ENCODE measurements at places on chromosomes 5 and 9.

GRCh38 chr5:125756456-125756855 is 666.8 kb upstream of the GRAMD2B start:
- DNase-seq, result no peak

GRCh38 chr9:69980041-69980440 is 63.6 kb upstream of the MAMDC2 start:
- DNase-seq, result no peak

- no peak for DNase-seq
Observed at GRCh38 chr5:123882965-123883345, 371.0 kb downstream of the CSNK1G3 start.

DNA sequence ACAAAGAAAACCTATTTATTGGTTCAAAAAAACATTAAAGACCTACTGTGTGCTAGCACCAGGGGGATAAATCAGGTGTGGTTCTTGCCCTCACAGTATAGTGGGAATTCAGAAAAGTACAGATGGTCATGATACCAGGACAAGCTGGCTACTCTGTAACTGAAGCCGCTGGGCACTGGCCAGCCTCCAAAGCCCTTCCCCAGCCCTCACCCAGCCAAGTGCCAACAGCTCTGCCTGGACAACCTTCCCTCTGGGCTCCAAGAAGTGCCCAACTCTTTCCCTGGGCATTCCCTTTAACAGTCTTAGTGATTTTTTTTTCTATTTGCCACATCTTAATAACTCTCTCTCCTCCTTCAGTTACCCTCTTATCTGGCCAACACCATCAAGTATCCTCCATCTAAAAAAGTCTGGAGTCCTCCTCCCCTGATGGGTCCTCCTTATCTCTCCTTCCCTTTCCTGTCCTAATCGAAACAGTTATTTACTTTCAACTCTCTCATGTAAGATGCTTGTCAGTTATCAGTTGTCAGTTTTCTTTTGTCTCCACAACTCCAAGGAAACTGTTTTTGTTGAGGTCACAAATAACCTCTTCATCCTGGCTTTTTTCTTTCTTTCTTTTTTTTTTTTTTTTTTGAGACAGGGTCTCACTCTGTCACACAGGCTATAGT is 13.3 kb upstream of the SEPTIN8 start:
- no peak for DNase-seq

DNA sequence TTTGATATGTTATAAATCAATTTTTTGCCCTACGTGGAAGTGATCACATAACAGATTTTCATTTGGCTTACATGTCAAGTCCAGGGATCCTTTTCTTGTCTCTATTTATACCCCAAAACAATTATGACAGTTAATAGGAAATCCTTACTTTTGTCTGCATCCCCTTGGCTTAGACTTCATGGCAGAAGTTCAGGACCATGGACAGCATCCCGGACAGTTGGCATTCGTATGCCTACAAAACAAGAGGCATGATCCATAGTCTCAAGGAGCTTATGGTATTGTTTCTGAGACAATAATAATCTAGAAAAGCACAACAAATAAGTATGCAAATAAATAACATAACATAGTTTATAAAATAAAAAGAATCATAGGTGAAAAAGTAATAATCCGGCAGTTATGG is 214.3 kb upstream of the GRIA1 start:
- DNase-seq, result no peak

DNA sequence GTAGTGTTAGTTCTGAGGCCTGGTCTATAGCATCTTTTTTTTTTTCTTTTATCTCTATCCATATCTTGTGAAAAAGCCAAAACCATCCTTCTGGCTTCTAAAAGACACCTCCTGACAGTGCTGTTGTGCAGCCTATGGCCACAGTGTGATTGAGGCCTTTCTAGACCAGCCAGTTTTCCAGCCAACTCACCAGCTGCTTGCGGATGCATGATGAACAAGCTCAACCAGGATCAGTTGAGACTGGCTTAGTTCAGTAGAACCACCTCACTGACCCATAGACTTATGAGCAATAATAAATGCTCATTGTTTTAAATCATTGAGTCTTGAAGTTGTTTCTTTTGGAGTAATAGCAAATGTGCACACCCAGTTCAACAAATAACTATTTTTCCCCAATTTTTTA is 296.9 kb downstream of the FAM170A start:
- no peak for DNase-seq

DNA sequence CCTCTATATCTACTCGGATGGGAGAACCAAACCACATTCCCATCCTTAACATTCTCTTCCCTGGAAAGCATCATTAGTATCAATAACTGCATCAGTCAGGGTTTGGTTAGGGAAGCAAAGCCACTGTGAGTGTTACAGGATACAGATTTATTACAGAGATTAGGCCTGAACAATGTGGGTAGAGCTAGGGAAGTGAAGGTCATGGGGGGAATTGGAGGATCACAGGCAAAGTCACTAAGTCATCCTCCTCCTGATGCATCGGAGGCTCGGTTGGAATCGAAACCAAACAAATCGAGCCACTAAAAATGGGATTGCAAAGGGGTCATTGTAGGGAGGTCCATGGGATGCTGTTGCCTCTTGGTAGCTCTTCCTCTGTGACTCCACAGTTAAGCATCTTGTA is 61.8 kb upstream of the ZBTB43 start:
- DNase-seq, result no peak

- peak; percentile 67 for DNase-seq
Observed at GRCh38 chr5:61625681-61626621, 293.9 kb downstream of the ZSWIM6 start.

DNA sequence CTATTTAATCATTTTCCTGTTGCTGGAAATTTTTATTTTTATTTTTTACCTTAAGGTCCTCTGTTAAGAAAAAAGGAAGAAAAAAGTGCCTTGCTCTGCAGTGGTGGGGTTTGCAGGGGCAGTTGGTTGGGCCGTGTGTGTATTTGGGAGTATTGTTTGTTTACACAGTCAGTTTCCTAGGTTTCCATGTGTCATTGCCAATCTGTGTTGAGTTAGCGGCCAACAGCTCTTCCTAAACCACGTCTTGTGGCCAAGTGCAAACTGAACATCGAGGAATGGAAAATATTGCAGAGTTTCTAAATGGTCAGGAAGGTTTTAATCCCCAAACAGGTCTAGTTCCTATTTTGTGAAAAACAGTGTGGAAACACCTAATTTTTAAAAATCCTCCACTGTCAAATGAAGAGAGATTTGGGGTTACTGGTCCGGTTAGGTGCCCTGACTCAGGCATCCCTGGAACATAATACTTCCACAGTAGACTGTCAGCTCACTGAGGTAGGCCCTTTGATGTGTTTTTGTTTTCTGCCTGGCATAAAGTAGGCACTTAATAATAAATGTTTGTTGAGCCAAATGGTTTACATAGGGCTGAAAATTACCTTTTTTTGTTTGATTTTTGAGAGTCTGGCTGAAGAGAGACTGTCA is 37.0 kb downstream of the MAMDC2 start:
- DNase-seq, result peak; percentile 68

- DNase-seq, result no peak
Observed at GRCh38 chr5:64606926-64607325, 83.4 kb upstream of the SHISAL2B start.

- DNase-seq, result no peak
Observed at GRCh38 chr5:33046091-33046490, 335.0 kb downstream of the NPR3 start.

GRCh38 chr9:129148463-129149204 is 29.4 kb downstream of the IER5L start:
- no peak for DNase-seq

DNA sequence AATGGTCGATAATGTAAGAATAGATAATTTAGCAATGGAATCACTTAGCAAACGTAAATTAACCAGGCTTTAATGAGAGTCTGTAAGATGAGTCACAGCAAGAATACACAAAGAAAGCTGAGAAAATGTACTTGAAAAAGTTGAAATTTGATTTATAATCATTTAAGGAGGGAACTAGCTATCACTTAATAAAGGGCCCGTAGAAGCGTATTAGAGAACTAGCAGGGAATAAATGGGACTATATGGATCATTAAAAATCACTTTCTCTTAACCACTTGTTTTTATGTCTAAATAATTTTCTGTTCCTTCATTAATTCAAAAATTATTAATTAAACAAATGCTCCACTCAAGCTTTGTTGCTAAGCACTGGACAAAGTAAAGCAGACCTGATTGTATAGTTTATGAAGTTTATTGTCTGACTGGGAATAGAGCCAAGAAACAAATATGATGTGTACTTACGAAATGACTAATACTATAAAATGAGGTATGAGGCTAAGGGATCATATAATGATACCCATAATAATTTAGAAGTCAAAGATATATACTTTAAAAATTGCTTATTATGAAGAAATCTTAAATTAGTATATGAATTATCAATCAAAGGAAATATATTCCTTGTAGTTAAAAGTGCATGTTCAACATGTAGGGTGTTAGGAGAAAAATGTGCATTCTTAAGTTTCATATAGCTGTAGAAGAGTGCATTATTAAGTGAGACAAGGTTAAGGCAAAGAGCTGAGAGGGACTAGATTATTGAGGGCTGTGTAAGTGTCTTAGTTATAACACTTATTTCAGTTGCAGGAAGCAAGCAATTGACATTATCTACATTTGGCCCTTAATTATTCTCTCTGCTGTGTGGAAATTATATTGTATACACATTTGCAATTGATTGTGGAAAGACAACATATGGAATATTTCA is 196.8 kb downstream of the PRDM9 start:
- DNase-seq, result no peak

DNA sequence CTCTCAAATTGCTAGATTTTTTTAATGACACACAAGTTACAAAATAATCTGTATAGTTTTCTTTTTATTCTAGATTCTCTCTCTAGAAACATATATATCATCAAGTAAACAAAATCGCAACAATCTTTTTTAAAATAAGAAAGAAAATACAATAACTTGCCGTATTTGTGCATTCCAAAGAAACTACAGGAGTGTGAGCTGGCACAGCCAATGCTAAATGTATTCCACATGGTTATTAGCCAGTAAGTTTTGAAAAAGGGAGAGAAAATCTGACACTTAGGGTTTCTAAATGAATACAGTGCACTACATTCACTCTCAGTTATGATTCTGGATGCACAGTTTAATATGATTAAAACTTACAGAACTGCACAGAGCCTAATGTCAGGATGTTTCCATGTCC is 117.9 kb downstream of the BNC2 start:
- DNase-seq, result no peak

DNA sequence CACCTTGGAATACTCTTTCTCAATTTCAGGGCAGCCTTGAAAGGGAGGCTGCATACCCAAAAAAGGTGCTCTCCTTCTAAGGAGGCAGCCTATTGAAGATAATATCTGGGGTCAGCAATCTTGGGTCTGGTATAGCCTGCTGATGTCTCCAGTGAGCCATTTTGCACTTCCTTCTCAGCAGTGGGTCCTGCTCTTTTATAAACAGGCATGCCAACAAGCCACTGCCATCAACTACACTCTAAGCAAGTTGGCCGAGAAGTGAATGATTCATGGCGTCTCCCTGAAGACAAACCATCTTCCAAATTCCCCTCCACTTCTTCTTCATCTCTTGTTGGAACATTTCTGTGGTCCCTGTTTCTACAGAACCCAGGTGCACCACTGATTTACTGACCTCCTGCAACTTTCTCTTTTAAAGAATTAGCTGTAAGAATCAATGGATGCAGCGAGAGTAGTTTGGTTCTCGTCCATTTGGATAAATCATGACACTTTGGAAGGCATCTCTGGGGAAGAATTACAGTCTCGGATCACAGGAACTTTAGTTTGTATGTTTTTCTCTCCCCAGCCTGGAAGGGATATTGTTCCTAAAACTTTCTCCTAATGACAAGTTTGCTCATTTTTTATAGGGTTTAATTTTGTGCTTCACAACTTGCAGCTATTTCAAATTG is 108.3 kb downstream of the INSYN2B start:
- no peak for DNase-seq

GRCh38 chr9:4152876-4153275 is 147.0 kb downstream of the GLIS3 start:
- no peak for DNase-seq

GRCh38 chr5:85741972-85742371 is 875.8 kb upstream of the COX7C start:
- DNase-seq, result no peak

- DNase-seq, result no peak
Observed at GRCh38 chr9:83418283-83418682, 119.9 kb downstream of the FRMD3 start.

- no peak for DNase-seq
Observed at GRCh38 chr5:38369692-38370091, 111.3 kb downstream of the EGFLAM start.

DNA sequence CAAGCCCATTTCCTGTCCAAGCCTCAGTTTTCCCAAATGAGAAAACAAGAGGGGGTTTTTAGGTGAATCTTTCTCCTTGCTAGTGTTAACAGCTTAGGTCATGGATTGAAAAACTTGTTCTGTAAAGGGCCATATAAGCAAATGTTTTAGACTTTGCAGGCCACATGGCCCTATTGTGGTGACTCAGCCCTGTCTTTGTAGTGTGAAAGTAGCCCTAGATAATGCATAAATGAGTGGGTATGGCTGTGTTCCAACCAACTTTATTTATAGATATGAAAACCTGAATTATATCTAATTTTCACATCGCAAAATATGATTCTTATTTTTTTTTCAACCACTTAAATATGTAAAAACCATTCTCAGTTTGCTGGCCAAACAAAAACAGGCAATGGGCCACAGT is 6.9 kb upstream of the BARX1 start:
- DNase-seq, result no peak

DNA sequence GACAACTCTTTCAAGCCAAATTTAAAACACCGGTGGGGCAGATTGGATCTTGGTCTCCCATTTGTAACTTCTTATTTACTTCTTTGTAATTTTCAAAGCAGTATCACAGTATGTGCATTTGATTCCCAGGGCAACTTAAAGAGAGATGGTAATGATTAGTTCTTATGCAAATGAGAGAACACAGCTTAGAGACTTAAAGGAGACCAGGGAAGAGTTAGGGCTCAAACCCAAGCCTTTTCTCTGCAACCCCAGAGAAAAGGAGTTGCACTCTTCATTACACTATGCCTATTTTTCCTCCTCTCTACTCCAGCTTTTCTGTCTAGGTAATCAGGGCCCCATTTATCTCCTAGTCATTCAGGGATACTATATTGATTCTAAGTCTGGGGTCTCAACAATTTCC is 237.8 kb upstream of the NMUR2 start:
- DNase-seq, result no peak

- DNase-seq, result peak; percentile 72
Observed at GRCh38 chr5:62306896-62307689, 1.1 kb downstream of the KIF2A start.

DNA sequence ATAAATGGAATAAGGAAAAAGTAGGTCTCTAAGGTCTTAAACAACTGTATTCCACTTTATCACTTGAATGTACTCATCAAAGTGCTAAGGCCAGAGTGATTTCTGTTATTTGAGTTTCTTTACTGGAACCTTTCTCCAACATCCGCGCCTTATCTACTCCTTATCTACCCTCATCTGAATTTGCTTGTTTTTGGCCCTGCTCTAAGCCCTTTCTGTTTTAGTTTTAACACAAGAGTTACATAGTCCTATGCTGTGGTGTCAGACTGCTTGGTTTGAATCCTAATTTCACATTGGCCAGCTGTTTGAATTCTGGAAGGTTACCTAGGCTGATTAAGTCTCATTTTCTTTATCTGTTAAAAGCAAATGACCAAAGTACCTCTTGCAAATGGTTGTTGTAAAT is 128.3 kb downstream of the PCSK5 start:
- no peak for DNase-seq

Measured in left hindlimb (tissue), 1 donor.